Prostate gland (tissue), 2 donors: ENCODE measurements at places on chromosomes 2 and 18.

- no peak overlapping the region for H3K4me3 ChIP-seq
- no peaks in the 10 kb centered on the region for H3K27me3 ChIP-seq
- no peak for DNase-seq
- H3K27ac ChIP-seq = no peak overlapping the region
- no peaks in the 10 kb centered on the region for H3K4me1 ChIP-seq
- H3K36me3 ChIP-seq = no peaks in the 10 kb centered on the region
These were observed 23.7 kb upstream of the WIPF1 start for GRCh38 chr2:174621323-174621722.

DNA sequence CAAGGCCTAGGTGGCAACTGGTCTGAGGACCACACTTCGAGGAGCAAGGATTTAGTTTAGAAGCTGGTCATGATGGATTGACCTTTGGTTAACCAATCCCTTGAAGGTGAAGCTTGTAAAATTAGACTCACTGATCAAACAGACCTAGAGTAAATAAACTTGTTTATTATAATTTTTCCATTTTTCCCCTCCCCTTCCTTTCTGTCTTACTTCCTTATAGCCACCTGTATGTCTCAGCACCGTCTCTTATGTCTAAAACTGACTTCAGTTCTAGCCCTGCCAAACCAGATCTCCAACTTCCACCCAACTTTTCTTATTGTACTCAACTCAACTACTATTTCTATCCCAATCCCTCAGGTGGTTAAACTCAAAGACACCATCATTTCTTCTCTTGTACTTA lies 92.8 kb upstream of the THOC1 start:
- no peak for DNase-seq
- H3K36me3 ChIP-seq = no peaks in the 10 kb centered on the region
- H3K4me3 ChIP-seq = no peak overlapping the region
- H3K4me1 ChIP-seq = peaks cover 3% of the 10 kb centered on the region
- H3K27ac ChIP-seq = no peak overlapping the region

DNA sequence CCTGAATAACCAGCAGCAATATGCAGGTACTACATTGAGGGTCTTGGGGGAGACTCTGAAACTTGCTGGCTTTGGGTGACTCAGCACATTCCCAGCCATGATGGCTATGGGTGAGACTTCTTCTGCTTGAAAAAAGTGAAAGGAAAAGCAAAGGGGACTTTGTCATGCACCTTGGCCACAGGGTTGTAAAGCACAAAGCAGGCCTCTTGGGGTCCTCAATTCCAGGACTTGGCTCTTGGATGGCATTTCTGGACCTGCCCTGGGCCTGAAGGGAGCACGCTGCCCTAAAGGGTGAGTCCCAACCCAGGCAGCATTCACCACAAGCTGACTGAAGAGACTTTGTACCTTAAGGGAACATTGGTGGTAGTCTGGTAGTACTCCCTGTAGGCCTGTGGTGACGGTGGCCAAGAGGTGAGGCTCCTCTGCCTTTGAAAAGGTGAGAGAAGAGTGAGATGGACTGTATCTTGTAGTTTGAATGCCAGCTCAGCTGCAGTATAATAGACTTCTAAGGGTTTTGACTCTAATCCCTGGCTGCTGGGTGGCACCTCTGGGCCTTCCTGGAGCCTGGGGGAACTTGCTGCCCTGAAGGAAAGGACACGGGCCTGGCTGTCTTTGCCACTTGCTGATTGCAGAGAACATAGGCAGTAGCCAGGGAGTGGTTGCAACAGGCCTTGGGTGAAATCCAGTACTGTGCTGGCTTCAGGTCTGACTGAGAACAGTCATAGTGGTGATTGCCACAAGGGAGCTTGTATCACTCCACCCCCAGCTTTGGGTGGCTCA lies 36.5 kb upstream of the CYTIP start:
- H3K36me3 ChIP-seq = no peaks in the 10 kb centered on the region
- H3K4me3 ChIP-seq = no peak overlapping the region
- no peak for DNase-seq
- H3K4me1 ChIP-seq = no peaks in the 10 kb centered on the region
- no peaks in the 10 kb centered on the region for H3K27me3 ChIP-seq
- H3K27ac ChIP-seq = no peak overlapping the region

DNA sequence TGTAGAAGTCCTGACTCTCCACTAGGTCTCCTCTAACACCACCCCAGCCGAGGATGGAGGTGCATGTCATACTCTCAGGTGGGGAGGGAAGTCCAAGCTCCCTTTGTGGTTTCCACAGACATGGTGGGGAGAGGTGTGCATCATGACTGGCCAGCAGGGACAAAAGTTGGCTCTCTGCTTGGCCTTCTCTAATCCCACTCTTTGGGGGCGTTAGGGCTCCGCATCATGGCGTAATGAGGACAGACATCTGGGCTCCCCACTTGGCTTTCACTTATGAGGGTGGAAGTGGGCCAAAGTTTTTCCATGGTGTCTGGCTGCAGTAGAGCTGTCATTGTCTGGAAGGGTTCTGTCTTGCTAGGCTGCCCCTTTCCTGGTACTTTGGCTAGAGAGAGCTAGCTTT lies 80.7 kb upstream of the DAPL1 start:
- H3K27me3 ChIP-seq = no peaks in the 10 kb centered on the region
- H3K27ac ChIP-seq = no peak overlapping the region
- DNase-seq = no peak
- no peaks in the 10 kb centered on the region for H3K36me3 ChIP-seq
- H3K4me3 ChIP-seq = no peak overlapping the region
- no peaks in the 10 kb centered on the region for H3K4me1 ChIP-seq

DNA sequence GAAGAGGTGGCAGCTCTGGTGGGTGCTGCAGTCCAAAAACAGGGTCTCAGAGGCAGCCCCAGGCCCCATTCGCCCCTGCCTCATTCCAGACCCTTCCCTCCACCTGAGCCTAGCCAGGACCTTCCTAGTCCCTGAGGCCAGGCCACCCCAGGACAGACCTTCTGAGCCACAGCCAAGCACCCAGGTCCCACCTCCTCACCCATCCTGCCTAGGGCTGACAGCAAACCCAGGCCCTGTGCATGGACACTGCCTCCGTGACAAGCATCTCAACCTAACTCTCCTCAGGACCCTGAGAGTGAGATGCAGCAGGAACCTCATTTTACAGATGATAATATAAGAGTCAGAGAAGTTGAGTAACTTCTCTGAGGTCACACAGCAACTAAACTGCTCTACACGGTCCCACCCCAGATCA lies 15.5 kb downstream of the ADRA2B start:
- H3K36me3 ChIP-seq = no peaks in the 10 kb centered on the region
- H3K27me3 ChIP-seq = no peaks in the 10 kb centered on the region
- no peak overlapping the region for H3K4me3 ChIP-seq
- no peak overlapping the region for H3K27ac ChIP-seq
- H3K4me1 ChIP-seq = no peaks in the 10 kb centered on the region

DNA sequence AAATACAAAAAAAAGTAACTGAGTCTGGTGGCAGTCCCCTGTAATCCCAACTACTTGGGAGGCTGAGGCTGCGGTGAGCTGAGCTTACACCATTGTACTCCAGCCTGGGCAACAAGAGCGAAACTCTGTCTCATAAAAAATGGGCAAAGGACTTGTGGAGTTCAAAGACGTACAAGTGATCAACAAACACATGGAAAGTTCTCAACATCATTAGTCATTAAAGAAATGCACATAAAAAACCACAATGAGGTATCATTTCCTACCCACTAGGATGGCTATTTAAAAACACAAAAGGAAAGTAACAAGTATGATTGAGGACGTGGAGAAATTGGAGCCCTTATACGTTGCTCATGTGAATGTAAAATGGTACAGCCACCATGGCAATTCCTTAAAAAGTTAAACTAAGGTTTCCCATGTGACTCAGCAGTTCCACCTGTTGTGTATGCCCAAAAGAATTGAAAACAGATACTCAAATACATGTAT lies 52.3 kb downstream of the RAB10 start:
- no peaks in the 10 kb centered on the region for H3K4me1 ChIP-seq
- H3K27ac ChIP-seq = no peak overlapping the region
- no peak for DNase-seq
- no peaks in the 10 kb centered on the region for H3K36me3 ChIP-seq
- H3K4me3 ChIP-seq = no peak overlapping the region

GRCh38 chr2:128498086-128498485 lies 179.4 kb upstream of the HS6ST1 start:
- no peak overlapping the region for H3K27ac ChIP-seq
- H3K4me1 ChIP-seq = no peaks in the 10 kb centered on the region
- no peaks in the 10 kb centered on the region for H3K36me3 ChIP-seq
- no peaks in the 10 kb centered on the region for H3K27me3 ChIP-seq

GRCh38 chr2:195543063-195543462 lies 114.0 kb upstream of the SLC39A10 start:
- no peaks in the 10 kb centered on the region for H3K36me3 ChIP-seq
- H3K4me3 ChIP-seq = no peak overlapping the region
- no peak for DNase-seq
- no peaks in the 10 kb centered on the region for H3K4me1 ChIP-seq

GRCh38 chr2:30310955-30311354 lies 79.6 kb downstream of the LBH start:
- no peak overlapping the region for H3K4me3 ChIP-seq
- H3K4me1 ChIP-seq = no peaks in the 10 kb centered on the region
- no peak overlapping the region for H3K27ac ChIP-seq
- no peaks in the 10 kb centered on the region for H3K27me3 ChIP-seq
- H3K36me3 ChIP-seq = no peaks in the 10 kb centered on the region

DNA sequence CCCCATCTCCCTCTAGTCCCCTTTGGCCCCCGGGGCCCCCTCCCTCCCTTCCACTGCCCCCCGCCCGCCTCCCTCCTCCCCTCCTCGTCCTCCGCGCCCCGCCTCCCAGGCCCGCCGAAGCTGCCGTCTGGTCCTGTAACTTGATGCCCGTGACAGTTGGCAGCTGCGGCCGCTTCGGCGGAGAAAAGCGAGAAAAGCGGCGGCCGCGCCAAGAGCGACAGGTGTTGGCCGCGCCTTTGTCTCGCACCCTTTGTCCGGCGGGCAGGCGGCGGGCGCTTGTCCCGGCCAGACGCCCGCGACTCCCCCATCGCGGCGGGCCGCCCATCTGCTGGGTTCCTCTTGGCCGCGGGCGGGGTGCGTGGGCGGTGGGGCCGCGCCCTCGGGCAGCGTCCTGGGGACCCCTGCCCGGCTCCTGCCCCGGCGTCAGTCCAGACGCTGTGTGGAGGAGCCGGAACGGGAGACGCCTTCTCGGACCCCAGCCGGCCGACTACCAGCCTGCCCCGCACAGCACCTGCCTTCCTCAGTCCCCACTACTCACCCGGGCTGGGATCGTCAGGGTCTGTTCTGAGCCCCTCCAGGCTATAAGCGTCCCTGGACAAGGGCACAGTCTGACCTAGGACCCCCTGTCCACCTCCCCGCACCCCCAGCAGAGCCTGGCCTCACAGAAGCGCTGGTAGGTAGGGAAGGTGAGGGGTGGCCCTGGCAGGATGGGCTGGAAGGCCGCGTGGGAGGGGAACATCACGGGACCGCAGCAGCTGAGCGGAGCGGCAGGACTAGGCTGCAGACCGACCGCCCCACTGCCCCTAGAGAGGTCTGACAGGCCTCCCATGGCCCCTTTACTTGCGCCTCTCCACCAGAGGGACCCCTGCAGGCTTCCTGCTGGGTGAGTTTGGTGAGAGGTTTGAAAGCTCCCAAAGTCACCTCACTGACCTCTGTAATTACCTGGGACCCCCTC lies 1.2 kb upstream of the HES6 start:
- no peaks in the 10 kb centered on the region for H3K36me3 ChIP-seq
- DNase-seq = peak; percentile 63
- peak overlapping the region; percentile 3 for H3K4me3 ChIP-seq
- peaks cover 19% of the 10 kb centered on the region for H3K4me1 ChIP-seq
- no peak overlapping the region for H3K27ac ChIP-seq
- no peaks in the 10 kb centered on the region for H3K27me3 ChIP-seq

- no peaks in the 10 kb centered on the region for H3K36me3 ChIP-seq
- no peak overlapping the region for H3K4me3 ChIP-seq
- H3K27me3 ChIP-seq = no peaks in the 10 kb centered on the region
- no peak for DNase-seq
- no peak overlapping the region for H3K27ac ChIP-seq
These were observed 119.7 kb upstream of the RMP24 start for GRCh38 chr18:35852786-35853185.

- H3K36me3 ChIP-seq = no peaks in the 10 kb centered on the region
- H3K4me1 ChIP-seq = no peaks in the 10 kb centered on the region
- no peaks in the 10 kb centered on the region for H3K27me3 ChIP-seq
- H3K4me3 ChIP-seq = no peak overlapping the region
These were observed 437.6 kb downstream of the DLGAP1 start for GRCh38 chr18:4017480-4017879.

DNA sequence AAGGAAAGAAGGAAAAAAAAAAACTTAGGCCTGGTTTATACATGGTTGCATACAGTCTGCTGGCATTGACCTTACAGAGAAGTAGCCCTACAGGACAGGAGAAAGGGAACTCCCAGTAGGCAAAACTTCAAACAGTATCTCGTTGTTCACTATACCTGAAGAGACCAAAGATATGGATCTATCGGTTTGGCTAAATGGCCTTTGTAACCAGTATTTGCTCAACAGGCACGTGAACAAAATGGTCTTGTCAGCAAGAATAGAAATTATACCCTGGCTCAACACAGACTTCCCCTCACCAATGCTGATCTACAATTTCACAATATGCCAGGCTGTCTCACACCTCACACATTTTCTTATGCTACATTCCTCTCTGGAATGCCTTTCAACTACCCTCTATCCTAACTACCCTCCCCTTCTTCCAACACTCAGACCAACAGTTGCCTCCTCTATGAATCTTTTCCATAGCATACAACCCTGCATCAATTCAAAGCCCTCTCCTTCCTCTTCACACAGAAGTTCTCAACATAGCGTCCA lies 13.7 kb downstream of the HYCC2 start:
- H3K36me3 ChIP-seq = no peaks in the 10 kb centered on the region
- no peaks in the 10 kb centered on the region for H3K27me3 ChIP-seq
- no peak for DNase-seq
- no peaks in the 10 kb centered on the region for H3K4me1 ChIP-seq
- H3K4me3 ChIP-seq = no peak overlapping the region
- no peak overlapping the region for H3K27ac ChIP-seq

GRCh38 chr2:127536707-127537541 lies 1.4 kb downstream of the MYO7B start:
- no peak for DNase-seq
- H3K36me3 ChIP-seq = no peaks in the 10 kb centered on the region
- H3K27me3 ChIP-seq = no peaks in the 10 kb centered on the region
- H3K4me1 ChIP-seq = no peaks in the 10 kb centered on the region
- no peak overlapping the region for H3K4me3 ChIP-seq

GRCh38 chr2:225270053-225270452 lies 129.5 kb upstream of the NYAP2 start:
- no peak overlapping the region for H3K4me3 ChIP-seq
- DNase-seq = no peak
- no peaks in the 10 kb centered on the region for H3K4me1 ChIP-seq
- no peaks in the 10 kb centered on the region for H3K27me3 ChIP-seq
